Activated naive CD8-positive, alpha-beta T cell treated with anti-CD3 and anti-CD28 coated beads, Interleukin-2, amount 50 U/mL, for 24 hours (primary cell): ENCODE measurements at places on chromosomes 13 and 19.
A peak's percentile ranks its signal among the peaks of the same experiment; 100 is the strongest.

DNA sequence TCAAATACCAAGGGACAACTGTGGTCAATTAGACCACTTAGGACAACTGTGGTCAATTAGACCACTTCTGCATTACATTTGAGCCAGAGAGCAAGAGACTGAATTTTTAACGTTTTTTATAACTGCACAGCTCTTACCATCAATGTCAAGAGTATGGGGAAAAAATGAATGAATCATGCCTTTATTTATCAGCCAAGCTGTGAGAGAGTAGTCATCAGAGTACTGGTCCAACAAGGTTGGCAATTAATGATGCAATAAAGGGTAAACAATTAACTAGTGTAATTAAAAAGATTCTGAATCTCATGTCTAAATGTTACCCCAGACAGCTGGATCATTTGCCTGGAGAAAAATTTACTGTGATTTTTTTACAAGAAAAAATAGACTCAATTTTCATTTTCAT, 381.1 kb downstream of the LIG4 start:
- no peak for DNase-seq

- DNase-seq: no peak
Measured at GRCh38 chr13:37087486-37087885, 18.0 kb downstream of the CSNK1A1L start.

- peak; percentile 32 for DNase-seq
Measured at GRCh38 chr19:55406826-55407549, 600 bp downstream of the UBE2S start.

GRCh38 chr13:45361596-45362206, 20.7 kb upstream of the TPT1 start:
- DNase-seq: no peak

- no peak for DNase-seq
Measured at GRCh38 chr13:98298599-98298998, 121.5 kb upstream of the RNF113B start.

- no peak for DNase-seq
Measured at GRCh38 chr13:36344173-36344572, 2.0 kb downstream of the SPART start.

- DNase-seq: no peak
Measured at GRCh38 chr19:18266771-18267686, 7.2 kb downstream of the IQCN start.

- DNase-seq: peak; percentile 64
Measured at GRCh38 chr13:20475927-20476691, 49.5 kb downstream of the CRYL1 start.

DNA sequence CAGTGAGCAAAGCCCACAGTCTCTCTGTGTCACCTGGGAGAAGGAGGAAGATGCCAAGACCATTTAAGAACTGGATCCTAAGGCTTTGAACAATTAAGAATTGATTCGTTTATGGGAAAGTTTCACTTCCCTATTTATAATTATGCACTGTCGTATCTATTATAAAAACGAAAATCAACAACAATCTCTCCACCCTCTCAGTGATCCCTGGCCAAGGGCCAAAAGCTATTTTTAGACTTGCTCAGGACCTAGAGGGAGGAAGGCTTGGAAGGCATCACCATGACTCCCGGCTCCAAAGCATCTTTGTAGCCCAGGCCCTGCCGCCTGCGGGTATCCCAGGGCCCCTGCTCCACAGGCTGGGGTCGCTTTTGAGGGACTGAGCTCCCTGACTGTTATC, 1.3 kb downstream of the RHPN2 start:
- DNase-seq: no peak

GRCh38 chr13:45256254-45256653, 55.4 kb upstream of the KCTD4 start:
- DNase-seq: no peak
